H9 (cell line): ENCODE measurements at places on chromosomes 16 and 17. TPM values are rescaled to one million over a fixed set of nuclear protein-coding genes. Genes with fewer than 3 reads are reported as not detected.

Gene CCL11
- not detected in 2 replicates for total RNA-seq

Gene INTS2
- total RNA-seq = 20.8 and 21.3 TPM in 2 replicates

Gene ABCA8
- not detected in 2 replicates for total RNA-seq

Gene VAT1L
- 33.8 and 34.1 TPM in 2 replicates for total RNA-seq

Gene HMOX2
- 44.4 and 45.7 TPM in 2 replicates for total RNA-seq

Gene HEATR9
- not detected in 2 replicates for total RNA-seq

Gene MNT
- total RNA-seq = 37.4 and 38.9 TPM in 2 replicates

Gene TBC1D3H
- total RNA-seq = not detected in 2 replicates
